T-helper 2 cell treated with Interferon-gamma antibody and Interleukin-4, amounts not matched to agents 5 μg/mL and 100 μg/mL, for 36 hours (primary cell): ENCODE measurements at places on chromosomes 3 and 15.
A peak's percentile ranks its signal among the peaks of the same experiment; 100 is the strongest.

- no peak for DNase-seq
Observed at GRCh38 chr3:13501958-13502790, 22.1 kb downstream of the HDAC11 start.

- DNase-seq, result no peak
Observed at GRCh38 chr3:191915712-191916111, 454.7 kb downstream of the PYDC2 start.

DNA sequence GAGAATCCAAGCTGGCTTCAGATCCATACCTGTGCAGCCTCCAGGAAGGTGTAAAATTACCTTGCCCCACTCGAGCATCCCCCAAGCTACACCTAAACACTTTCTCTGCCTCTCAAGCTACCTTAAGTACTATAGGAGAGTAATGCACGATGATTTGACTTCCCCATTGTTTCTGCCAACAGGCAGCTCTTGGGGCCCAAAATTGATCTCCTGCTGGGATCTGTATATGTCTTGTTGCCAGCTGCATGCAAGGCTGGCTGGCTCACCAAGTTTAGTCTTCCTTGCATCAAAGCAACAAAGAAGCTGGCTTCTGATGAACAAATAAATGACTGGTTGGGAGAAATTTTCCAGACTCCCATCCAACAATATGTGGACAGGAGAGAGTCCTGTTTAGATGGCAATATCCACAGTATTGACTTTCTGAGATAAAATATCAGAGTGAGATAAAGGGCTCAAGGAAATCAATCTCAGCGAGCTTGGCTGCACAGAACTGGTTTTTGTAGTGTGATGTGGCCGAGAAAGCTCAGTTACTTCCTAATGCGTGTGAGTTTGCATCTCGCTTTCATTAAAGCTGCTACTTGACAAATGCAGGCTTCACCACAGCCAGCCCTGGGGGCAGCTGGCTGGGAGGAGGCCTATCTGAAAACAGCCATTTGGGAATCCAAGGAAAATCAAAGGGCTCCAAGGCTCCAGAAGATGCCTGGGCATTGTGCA lies 140.7 kb downstream of the MINAR1 start:
- DNase-seq, result no peak

DNA sequence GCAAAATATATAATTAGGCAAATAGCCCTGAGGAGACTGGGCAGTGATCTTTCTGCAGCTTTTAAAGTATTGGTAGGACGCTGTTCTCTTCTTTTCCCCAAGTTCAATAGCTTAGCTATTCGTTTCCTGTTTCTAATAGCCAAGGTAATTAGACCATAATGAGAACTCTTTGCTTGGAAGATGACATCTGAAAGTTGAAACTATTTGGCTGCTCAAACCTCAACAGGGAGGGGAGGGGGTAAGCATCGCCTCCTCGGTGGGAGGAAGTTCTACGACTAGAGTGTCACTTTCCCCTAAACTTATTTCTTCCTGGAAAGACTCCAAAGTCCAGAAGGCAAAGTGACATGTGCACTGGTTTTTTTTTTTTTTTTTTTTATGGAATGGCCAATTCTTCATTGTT lies 22.8 kb upstream of the ALDH1A3 start:
- DNase-seq, result no peak

DNA sequence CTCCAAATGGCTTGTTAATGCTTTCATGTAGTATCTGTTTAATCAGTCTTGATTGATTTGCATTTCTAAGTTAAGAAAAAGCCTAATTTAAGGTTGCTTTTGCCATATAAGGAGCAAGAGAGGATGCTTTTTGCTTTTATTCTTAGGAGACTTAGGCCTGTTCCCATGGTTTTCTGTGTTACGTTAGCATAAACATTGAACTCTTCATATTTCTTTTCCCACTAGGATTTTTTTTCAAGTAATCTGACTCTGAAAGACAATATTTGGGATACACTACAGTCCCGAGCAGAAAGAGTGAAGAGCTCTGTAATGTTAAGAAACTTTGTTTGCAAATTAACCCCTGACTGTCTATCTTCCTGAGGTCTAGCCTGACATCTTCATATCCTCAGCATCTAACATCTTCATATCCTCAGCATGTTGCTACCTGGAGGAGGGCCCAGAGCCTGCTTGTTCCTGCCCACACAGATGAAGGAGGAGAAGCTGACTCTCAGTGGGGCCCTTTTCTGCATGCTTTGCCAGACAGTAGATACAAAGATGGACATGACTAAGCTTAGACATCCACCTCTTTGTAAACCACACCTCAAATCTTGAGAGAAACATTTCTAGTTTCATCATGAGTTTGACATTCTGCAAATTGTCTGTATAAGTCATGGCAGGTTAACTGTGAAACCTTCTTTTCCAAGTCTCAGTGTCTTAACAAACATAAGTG lies 86.2 kb upstream of the COL6A5 start:
- no peak for DNase-seq

DNA sequence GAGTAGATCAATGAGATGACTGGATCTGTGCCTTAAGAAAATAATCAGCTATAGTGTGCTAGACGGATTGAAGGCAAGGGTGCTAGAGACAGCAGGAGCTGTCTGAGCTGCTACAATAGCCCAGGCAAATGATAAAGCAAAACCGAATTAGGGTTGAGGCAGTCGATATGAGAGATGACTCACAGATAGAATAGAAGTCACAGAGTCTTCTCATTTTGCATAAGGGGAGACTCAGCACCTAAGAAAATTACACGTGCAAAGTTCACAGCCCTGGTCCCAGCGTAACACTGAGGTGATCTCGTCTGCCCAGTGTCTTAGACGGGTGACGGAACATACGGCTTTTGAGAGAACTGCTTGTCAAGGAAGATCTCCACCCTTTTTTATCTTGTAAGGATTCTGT lies 11.6 kb downstream of the LPP start:
- DNase-seq, result no peak

DNA sequence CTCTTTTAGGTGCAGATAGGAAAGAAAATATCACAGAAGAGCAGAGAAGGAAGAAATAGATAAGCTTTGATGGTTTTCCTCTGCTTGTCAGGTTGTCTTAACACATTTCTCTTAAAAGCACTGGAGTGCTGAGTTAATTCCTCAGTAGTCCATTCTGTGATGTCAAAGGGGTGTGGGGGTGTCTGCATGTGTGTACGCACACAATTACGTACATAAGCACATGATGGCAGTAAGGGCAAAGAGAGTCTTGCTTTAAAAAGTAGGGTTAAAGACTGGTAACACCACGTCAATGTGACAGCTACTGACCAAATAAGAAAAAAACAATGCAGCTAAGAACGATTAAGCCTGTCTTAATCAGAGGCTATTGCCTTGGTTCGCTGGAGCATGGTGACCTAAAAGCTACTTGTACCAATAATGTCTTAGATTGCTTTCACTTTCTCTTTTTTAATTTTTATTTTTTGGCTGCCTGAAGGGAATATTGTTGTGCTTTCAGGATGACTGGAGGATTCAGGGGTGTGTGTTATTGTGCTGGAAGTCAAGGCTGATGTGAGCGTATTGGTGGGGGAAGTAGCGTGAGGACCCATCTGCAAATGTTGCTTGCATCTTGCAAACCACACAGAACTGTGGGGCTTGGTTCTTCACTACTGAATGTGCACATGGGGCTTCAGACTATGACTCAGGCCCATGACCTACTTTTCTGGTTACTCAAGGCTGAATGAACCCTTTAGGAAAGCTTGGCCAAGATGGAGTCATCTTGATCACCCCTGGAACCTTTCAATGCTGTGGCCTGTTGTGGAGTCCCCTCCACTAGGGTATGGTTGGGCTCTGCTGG lies 417.8 kb upstream of the TPM1 start:
- no peak for DNase-seq

GRCh38 chr3:149470381-149470780 lies 4.1 kb upstream of the TM4SF4 start:
- no peak for DNase-seq

DNA sequence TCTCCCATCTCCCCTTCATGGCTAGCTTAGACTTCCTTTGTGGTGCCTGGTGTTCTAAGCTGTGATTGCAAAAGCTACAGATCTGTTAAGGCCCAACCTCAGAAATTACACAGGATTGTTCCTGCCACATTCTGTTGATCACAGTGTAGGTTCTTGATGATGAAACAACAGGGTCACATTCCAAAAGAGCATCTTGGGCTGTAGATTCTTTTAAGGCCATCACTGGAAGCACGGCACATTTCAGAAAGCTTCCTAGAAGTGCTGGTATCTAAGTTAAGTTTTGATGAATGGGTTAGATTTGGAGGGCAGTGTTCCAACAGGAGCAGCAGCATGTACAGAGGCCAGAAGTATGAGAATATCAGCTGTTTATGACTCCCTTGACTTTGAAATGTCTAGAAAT lies 107.5 kb upstream of the SKOR1 start:
- no peak for DNase-seq

GRCh38 chr3:178420033-178420432 lies 116.2 kb upstream of the KCNMB2 start:
- no peak for DNase-seq

- no peak for DNase-seq
Observed at GRCh38 chr3:41569632-41570305, 370.5 kb downstream of the CTNNB1 start.

GRCh38 chr3:16415911-16416476 lies 97.5 kb downstream of the RFTN1 start:
- DNase-seq, result no peak

DNA sequence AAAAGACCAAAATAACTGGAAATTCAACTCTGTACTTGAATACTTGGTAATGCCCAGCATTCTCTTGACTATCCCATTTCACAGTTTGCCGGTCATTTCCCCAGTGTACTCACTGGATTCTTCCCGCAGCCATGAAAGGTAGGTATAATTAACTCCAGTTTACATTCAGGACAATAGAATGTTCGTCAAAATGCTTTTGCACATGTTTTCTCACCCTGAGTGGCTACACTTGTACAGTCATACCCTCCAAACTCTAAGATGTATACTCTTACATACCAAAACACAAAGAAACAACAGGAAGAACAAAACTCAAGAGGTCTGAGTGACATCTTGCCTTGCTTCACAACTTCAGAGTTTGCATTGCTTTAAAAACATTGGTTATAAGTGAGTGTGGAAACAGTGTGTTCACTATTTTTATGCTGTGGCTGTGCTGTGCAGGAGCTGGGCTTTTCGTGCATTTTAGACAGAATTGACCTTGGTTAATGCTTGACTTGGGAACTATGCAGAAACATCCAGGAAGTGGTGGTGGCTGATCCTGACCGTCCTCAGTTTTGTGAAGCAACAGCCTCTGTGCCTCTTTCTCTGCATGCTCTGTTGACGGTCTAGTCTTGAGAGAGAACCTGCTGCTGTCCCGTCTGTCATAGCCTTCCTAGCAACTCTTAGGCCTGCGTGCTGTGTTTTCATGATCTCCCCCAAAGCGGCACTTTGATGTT lies 90.5 kb downstream of the IGF1R start:
- DNase-seq, result no peak

DNA sequence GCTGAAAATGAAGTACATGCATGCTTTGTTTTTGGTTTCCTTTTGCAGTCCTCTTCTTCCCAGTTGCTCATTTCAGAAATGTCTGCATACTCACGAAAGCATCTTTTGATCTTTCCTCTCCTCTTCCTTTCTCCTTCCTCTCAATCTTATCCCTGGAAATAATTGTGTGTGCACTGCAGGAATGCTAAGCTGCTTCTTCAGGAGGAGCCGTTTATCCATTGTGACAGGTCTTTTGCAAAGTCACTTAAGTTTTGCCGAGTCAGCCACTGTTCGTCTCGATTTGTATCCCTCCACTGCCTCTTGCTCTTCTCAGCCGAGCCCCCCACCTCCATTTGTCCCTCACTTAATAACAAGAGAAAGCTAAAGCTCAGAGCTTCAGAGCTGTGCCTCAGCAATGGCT lies 597.6 kb downstream of the AGBL1 start:
- no peak for DNase-seq

- peak; percentile 48 for DNase-seq
Observed at GRCh38 chr3:4898454-4899313, 80.6 kb upstream of the BHLHE40 start.

DNA sequence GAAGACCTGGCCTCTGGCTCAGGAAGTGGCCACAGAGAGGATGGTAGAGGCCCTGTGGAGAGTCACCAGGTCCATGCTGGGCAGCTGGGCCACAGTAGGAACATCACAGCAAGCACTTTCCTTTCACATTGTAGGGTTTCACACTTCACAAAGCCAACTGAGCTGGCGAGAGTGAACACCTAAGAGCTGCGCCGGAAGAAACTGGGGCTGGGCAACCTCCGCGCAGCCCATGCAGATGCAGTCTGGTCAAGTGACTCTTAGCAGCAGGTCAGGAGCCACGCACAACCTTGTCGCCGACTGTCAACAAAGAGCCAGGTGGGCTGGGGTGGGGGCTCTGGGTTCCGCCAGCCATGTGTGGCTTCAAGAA lies 15.3 kb upstream of the SHISA5 start:
- DNase-seq, result no peak

GRCh38 chr15:58423831-58424608 lies 7.8 kb upstream of the LIPC start:
- DNase-seq, result no peak

GRCh38 chr15:57227899-57228298 lies 148.4 kb upstream of the CGNL1 start:
- no peak for DNase-seq

GRCh38 chr3:12239301-12239700 lies 49.6 kb upstream of the PPARG start:
- DNase-seq, result no peak

GRCh38 chr3:17546500-17547255 lies 195.8 kb downstream of the TBC1D5 start:
- DNase-seq, result no peak

DNA sequence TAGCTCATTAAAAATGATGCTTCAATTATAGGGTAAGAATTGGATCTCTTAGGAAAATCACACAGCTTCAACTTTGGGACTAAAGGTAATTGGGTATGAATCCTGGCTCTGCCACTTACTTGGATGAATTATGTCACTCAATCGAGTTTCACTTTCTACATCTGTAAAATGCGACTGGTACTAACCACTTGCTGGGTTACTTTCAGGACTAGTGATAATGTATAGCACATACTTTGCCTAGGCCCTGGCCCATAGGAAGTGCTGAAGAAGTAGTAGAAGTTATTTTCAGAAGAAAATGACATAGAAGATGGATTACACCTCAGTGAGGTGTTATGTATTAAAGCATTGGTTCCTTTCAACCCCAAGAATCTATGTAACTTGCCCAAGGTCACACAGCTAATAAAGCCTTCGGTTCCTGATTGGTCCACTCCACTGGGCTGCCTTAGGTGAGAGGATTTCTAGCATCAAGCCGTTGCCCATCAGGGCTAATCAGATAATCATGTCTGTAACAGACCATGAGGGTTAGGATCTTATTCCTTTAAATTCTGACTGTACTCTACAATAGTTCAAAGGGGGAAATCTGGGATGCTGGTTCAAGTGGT lies 29.4 kb upstream of the AP4E1 start:
- DNase-seq, result peak; percentile 31
